Stimulated activated CD8-positive, alpha-beta memory T cell treated with anti-CD3 and anti-CD28 coated beads, Interleukin-15, amount 100 ng/mL, for 1 hour (primary cell): ENCODE measurements at places on chromosomes 13 and 19.

GRCh38 chr19:33248954-33249613 is 23.4 kb upstream of the SLC7A10 start:
- no peak for DNase-seq

DNA sequence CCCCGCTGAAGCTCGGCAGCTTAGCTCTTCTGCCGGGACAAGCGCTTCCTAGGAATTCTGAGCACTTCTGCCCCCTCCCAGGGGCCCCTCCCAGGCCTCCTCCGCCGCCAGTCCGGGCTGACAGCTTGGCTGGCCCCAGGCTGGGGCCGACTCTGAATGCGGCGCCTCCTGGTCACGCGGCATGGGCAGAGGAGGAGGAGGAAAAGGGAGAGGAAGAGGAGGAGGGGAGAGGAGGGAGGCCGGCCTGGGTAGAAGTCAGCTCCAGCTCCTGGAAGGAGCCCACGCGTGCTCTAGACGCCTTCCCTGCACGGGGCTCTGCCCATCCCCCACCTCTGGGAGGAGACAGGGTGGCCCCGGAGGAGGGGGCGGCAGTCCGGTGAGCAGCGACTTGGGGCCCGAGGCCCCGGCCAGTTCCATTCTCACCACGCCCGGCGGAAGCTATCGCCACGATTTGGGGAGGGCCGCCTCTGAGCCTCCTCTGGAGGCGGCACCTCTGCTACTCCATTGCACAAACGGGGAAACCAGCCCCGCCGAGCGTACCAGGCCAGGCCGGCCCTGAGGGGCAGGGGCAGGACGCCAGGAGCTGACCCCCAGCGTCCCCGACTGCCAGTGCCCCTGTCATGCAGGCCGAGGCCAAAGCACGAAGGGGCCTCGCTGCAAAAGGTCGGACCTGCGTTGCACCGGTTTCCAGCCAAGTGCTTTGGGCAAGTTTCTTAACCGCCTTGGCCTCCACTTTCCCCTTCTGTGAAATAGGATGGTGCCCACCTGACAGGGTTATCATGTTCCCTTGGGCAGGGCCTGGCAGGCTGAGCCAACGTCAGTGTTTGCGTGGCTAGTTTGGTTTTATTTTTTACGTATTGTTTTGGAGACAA is 31.6 kb downstream of the CCNE1 start:
- DNase-seq = no peak

DNA sequence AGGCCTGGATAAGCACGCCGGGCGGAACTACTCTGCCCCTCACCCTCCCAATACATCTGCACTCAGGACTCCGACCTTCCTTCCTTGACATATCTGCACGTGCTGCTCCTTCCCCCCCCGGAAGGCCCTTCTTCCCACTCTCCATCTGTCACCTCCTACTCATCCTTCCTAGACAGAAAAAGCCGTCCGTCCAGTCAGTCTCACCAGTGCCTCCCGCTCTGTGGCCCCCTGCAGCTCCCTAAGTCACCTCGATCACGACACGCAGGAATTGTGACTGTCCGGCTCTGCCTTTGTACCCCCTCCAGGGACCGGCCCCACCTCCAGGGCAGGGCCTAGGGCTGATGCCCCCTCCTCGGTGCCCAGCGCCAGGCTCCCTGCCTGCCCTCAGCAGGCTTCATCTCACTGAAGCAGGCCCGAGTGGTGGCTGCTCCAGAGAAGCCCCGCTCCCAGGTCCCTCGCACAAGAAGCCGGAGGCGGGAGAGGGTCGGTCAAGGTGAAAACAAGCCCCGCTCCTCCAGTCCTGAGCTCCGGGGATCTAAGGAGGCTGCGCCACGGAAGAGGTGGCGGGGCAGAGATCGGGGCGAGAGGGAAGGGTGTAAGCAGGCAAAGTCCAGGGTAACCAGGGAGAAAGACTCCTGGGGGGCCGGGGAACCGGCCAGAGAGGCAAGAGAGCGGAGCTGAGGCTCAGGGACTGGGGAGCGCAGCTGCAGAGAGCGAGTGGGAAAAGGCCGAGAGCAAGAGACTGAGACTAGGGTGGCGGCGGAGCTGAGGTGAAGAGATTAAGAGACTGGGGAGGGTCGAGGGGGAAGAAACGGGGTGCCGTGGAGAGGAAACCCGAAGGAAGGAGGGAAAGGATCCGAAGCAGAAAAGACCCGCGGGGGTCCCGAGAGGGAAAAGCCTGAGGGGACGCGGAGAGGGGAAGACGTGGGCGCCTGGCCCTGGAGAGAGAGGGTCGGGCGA is 1.1 kb downstream of the PPP6R1 start:
- no peak for DNase-seq

DNA sequence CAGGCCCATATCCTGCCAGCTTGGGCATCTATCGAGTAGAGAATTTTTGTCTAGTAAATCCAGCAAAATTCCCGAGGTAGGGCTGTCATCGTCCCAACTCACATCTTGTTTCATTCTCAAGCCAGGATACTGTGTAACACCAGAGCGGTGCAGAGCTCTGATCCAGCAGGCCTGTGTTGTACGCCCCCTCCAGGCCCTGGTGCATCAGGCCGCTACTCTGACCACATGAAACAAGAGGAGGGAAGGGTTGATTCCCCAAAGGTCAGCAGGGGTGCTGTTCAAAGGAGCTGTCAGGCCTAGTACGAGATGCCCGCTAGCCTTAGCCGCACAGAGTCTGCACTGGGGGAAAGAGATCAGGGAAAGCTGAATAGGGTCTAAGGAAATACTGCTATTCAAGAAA is 276.0 kb downstream of the SLC7A1 start:
- no peak for DNase-seq

DNA sequence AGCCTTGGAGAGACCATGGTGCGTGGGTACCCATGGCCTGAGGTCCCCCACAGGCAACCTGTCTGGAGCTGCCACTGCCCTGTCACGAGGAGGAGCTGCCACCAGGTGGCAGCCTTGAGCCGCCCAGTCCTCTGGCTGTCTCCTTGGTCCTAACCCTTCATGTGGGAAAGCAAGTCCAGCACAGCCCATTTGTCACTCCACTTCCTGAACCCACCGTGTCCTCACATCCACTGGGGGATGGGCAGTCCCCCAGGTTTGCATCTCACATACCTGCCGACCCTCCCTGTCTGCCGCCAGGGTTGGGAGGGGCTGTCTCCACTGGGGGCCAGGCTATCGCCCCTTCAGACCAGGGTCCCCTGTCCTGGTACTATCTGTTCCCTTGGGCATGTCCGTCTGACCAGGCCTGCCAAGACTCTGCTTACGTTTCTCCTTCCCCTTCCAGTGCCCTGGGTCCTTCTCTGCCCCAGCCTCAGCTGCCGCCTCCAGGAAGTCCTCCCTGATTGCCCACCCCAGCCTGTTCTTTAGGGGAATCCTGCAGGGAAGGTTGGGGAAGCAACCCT is 4.5 kb downstream of the FAM174C start:
- DNase-seq = peak; percentile 58

DNA sequence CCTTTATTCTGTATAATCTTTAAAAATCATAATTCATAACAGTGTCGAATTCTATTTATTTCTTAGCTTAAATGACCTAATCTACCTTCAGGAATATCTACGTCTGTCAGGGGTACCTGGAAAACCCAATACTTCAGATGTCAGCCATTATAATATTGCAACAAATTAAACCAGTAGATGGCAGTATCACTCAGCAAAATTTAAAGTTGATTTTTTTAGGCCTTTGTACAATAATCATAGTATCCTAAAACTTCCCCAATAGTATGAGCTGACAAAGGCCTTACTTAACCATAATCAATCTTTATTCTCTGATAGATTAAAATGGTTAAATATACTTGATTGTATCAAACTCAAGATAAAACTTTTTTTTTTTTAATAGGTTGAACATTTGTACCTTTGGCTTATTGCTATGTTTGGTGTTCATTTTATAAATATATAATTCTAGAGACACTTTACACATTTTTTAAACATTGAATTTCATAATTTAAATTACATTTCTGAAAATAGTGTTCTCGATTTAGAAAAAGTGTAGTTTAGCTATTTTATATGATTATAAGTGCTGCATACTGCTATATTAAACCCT is 830.2 kb upstream of the SPRY2 start:
- DNase-seq = no peak

- DNase-seq = no peak
Measured at GRCh38 chr13:22757530-22758120, 423.2 kb upstream of the SGCG start.

DNA sequence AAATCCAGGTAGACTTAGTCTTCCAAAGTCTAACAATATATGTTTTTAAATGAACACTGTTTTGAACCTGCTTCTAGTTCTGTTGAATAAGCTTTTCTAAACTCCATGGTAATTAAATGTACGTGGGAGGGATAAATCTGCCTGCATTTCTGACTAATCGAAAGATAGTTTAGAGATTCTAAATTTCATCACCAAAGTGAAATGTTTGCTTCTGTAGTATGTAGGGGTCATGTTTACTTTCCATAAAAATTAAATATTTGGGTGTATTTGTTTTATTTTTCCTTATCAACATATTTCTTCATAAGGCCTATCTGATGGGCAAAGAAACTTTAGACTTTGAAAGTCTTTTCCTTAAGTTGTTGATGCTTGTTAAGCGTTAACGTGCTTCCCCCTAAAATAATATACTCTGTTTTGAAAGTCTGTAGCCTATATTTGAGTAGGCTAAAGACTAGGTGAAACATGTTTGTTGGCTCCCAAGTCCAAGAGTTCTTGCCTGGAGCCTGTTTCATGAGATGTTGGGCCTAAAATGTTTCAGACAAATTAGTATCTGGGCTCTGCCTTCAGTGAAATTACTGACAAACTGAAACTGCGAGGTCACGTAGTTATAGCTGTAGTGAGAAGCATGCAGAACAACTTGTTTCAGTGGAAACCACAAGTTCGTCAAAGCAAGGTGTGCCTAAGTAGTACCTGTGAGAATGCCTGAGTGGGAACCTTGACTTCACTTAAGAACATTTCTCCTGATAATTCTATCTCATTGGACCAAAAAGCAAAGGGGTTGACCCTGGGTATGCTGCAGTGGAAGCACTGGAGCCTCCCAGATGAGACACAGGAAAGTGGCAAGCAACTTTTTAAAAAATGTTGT is 126.2 kb downstream of the LMO7 start:
- no peak for DNase-seq
